Activated naive CD4-positive, alpha-beta T cell treated with anti-CD3 and anti-CD28 coated beads, Interleukin-2, amount 50 U/mL, for 16 hours (primary cell): ENCODE measurements at places on chromosomes 2 and 18.

DNA sequence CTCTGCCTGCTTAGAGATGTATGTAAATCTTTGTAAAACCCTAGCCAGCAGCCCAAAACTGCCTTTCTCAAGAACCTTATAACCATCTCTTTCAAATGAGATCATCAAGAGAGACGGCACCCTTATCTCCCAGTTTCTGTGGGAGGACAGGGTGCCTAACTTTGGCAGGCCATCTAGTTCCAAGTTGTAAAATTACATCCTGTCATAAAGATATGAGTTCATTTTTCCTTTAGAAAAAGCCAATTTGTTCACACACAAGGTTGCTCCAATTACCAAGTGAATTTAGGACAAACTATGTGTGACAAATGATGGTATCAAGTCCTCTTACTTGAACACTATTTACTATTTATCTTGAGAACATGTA lies 65.3 kb downstream of the MEMO1 start:
- no peak for DNase-seq

DNA sequence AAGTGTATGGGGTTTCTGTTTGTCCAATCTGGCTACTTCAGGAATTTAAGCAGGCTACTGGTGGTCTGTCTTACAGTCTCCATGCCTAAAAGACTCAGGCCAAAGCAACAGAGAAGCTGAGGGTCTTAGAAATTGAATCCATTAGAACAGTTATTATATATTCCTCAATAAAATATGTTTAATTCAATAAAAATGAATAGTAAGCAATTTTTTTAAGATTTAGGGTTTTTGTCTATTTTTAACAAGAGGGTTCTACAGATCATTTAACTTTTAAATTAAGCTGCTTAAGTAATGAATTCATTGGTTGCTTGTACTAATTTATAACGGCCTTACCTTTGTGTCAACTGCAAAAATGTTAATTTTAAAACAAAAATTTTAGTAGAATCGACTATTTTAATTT lies 832.6 kb upstream of the SLC39A10 start:
- no peak for DNase-seq

GRCh38 chr2:39408351-39409136 lies 28.5 kb downstream of the MAP4K3 start:
- no peak for DNase-seq

DNA sequence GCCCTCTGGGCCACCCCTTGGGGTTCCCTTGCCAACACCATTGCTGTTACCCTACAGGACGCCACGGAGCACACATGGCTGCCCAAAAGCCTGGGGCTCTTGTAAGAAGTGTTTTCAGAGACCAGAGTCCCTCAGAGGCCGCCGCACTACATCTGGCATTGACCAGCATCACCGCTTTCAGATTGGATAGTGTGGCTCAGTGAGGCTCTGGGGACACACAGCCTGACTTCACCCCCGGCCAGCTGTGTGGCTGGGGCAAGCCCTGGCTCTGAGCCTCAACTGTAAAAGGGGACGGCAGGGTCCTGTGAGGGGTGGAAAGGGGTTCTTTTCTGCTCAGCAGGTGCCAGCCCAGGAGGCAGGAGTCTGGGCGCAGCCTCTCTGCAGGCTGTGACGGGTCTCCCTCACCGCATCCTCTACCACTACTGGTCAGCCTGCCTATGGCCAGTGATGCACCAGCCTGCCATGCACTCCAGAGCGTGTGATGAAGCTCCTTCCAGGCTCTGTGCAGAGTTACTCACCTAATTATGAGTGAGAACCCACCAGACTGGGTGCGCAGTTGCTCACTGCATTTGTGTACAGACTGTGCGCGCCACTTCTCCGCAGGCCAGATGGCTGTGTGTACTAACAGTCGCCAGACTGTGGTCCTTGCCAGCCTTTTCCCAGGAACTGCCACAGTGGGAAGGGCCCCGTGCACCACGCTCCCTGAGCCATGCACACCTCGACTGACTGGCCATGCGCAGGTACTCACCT lies 10.7 kb upstream of the OTOF start:
- no peak for DNase-seq

- no peak for DNase-seq
Measured at GRCh38 chr2:132757002-132757589, 87.1 kb upstream of the LYPD1 start.

DNA sequence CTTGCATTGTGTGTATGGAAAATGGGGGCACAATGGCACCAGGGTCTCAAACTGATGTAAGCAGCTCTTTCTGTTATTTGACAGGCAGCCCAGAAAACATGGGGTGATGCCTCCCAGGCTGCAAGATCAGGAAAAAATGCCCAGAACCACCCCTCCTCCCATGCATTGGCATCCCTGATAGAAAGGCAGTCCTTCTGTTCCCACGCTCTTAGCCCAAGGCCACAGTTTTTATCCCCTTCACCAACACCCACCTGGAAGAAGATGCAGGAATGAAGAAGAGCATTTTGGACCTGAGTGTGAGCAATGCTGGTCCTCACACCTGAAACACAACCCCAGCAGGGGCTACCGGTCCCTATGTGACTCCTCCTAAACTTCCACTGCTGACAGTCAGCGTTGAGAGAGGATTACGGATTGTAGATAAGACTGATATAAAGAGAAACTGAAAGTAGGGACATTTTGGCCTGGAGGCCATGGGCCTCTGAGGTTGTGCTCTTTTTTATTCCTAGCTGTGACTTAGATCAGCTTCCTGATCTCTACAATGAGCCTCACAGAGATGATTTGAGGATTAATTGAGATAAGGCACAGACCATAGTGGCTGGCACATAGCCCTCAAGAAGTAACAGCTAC lies 386.0 kb upstream of the ATP5MC3 start:
- no peak for DNase-seq

DNA sequence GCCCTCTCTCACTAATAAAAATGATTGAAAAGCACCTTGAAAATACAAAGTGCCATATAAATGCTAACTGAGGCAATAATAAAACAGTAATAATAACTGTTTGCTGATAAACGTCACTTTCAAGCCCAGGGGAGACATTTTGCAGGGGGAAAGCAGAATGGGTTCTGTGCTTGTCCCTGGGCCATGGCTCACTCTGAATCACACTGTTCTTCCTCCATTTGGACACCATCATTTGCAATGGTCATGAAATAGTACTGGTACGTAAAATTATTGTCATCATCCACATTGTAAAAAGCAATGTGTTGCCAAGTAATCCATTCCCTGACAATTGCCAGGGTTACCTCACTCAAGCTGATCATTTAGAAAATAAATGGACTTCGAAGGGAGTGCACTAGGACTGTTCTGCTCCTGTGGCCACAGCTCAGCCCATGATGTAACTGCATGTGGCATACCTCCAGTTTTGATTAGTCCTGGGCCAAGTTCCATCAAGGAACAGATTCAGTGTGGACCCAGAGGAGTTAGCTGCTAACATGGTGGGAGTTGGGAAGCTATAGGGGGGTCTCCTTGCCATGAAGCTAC lies 508.8 kb upstream of the CELF4 start:
- no peak for DNase-seq

DNA sequence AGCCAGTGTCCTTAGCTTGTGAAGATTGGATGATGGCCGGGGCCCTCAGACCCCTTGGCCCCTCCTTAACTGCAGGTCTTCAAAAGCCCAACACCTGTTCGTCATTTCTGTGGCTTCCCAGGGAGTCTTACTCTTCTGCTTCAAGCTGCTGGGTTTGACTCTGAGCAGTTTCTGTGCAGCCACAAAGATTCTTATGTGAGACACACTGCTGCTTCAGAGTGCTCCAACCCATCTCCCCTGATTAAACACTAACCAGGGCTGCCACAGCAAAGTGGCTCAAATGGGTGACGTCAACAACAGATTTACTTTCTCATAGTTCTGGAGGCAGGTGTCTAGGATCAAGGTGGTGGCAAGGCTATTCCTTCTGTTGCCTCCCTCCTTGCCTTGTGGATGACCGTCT lies 40.8 kb downstream of the TSN start:
- DNase-seq: no peak

DNA sequence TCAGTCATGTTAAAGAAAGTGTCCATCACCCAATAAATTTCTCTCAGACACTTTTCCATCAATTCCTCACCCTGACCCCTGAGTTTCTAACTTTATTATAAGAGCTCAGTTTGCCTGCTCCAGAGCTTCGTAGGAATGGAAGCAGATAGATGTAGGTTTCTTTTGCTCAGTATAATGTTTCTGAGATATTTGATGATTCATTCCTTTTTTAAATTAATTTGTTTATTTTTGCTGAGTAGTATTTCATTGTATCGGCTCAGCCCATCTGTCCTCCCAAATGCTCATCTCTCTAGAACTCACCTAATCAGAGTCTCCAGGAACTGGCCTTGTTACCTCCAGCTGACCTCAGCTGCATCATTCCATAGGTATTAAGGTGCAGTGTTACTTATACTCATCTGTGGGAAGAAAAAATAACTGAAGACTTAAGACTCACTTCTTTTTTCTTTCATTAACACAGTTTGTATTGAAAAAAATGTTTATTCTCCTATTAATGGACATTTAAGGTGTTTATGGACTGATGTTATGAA lies 11.9 kb upstream of the BCL2L11 start:
- DNase-seq: no peak

- DNase-seq: no peak
Measured at GRCh38 chr2:71604726-71605120, 151.4 kb downstream of the DYSF start.

DNA sequence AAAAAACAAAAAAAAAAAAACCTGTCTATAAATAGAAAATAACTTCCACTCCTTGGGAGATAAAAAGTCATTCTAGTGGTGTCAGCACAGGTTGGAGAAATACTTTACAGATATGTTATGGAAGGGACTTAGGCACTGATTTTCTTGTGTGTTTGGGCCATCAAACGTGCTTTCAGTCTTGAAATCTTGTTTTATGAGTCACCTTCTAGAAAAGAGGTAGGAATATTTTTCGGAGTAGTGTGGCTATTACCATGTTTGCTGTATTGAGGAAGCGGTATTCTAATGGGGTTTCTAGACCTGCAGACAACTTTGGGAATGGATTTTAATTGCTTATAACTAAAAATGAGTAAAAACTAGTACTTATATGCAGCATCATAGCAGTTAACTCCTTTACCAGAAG lies 12.0 kb downstream of the HNMT start:
- DNase-seq: no peak

DNA sequence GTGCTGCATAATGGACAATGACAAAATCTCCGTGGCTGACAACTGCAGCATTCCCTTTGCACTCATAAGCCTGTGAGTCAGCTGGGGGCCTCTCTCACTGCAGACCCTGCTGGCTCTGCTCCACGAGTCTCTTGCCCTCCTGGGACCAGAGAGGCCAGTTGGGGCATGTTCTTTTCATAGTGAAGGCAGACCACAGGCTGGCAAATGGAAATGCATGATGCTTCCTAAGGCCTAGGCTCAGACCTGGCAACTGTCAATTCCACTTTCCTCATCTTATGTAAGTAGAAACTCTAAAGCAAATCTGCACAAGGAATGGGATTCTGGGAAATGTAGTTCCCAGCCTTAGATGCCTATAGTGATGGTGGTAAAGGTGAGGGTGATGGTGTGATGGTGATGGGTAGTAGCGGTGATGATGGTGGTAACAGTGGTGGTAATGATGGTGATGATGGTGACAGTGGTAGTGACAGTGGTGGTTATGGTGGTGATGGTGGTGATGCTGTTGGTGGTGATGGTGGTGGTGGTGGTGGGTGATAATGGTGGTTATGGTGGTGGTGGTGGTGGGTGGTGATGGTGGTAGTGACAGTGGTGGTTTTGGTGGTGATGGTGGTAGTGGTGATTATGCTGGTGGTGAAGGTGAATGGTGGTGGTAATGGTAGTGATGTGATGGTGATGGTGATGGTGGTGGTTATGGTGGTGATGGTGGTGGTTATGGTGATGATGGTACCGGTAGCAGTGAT lies 185.8 kb upstream of the ARL4C start:
- no peak for DNase-seq

- DNase-seq: no peak
Measured at GRCh38 chr2:185132501-185133041, 534.2 kb downstream of the ZNF804A start.

DNA sequence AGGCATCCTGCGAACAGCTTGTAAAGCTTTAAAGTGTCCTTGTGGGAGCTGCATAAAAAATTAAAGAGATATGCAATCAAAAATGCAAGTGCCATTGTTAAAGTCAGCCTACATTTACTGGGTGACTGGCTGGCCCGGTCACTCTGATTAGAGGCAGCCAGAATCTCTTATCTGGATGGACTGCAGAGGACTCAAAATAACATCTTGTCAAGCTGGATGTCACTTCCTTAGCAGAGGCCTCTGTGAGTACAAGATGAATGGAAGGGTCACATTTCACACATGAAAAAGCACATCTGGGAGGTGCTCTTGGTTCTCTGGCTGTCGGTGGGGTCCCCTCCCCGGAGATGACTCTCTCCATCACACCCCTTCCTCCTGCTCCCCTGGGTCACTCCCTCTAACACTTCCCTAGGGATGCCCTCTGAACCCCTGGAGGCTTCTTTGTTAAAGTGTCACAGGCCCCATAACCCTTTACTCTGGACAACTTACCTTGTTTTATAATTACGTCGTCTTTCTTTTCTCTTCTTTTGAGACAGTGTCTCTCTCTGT lies 122.1 kb downstream of the SH3BP4 start:
- DNase-seq: no peak

GRCh38 chr18:22330508-22330907 lies 87.2 kb downstream of the CTAGE1 start:
- DNase-seq: no peak

DNA sequence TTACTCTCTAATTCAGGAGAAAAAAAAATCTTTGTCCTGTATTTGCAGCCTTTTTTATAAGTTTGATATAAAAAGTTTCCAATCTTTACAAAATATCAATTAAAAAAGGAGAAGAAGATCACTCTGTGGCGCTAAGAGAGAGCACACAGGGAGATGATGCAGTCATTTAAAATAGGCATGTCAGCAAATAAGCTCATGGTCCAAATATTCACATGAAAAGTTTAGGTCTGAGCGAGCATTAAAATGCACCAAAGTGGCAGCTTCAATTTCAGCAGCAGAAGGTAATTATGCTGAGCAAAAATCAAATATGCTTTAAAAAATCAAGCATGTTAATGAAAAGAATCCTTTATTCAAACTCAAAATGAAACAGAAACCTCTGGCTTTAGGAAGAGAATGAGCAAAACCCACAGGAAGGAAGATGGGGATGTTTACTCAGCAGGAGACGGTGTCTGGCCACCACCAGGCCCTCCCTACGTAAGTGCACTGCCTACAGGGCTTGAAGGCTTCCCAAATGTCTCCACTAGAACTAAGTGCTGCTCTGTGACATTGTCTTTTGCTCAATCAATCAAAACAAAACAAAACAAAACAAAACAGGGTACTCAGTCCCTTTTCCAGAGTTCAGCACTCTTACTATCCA lies 120.4 kb downstream of the L3MBTL4 start:
- no peak for DNase-seq

DNA sequence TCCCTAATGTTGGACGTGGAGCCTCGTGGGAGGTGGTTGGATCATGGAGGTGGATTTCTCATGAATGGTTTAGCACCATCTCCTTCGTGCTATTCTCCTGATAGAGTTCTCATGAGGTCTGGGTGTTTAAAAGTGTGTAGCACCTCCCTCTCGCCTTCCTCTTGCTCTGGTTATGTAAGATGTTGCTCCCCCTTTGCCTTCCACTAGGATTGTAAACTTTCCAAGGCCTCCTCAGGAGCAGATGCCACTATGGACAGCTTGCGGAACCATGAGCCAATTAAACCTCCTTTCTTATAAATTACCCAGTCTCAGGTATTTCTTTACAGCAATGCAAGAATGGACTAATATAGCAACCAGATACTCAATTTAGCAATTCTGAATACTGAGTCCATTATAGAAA lies 82.4 kb upstream of the PELI1 start:
- no peak for DNase-seq

GRCh38 chr2:187900021-187900420 lies 345.8 kb upstream of the TFPI start:
- DNase-seq: no peak
